ENCODE measurements at places on chromosomes 13 and 19.

GRCh38 chr13:48797127-48797526 is 143.4 kb downstream of the CYSLTR2 start:
- DNase-seq: no peak

GRCh38 chr13:48866249-48866648 is 109.5 kb upstream of the FNDC3A start:
- DNase-seq: no peak

DNA sequence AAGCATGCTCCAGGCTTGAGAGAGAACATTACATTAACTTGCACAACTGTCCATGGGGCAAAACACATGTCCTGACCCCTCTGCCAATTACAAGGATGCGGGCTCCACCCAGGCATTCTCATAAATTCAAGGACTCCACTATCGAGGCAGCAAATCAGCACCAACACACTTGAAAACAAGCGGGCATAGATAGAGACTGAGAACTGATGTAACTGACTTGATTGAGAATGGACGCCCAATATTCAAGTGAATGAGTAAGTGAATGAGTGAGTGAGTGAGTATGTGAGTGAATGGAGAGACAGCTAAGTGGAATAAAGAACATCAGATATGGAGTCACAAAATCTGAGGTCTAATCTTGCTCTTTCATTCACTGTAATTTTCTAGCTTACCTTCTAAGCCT is 75.0 kb upstream of the VSTM2B start:
- no peak for DNase-seq

GRCh38 chr13:80524447-80525215 is 183.7 kb upstream of the SPRY2 start:
- no peak for DNase-seq

DNA sequence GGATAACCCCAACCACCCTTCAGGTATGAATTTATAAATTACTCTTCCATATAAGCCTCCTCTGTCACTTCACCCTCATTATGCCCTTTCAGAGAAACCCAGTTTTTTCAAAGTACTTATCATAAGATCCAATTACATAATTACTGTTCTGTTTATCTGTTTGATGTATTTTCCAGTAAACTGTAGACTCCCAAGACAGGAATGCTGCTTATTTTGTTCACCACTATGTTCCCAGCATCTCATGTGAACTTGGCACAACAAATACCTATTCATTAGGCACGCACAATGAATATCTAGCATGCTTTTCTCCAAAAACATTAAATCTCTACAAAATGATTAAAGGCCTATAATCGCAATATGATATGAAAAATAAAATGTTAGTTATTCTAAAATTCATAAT is 13.2 kb downstream of the ENOX1 start:
- DNase-seq: no peak

- no peak for DNase-seq
Measured at GRCh38 chr13:29140277-29140676, 320.1 kb downstream of the MTUS2 start.

DNA sequence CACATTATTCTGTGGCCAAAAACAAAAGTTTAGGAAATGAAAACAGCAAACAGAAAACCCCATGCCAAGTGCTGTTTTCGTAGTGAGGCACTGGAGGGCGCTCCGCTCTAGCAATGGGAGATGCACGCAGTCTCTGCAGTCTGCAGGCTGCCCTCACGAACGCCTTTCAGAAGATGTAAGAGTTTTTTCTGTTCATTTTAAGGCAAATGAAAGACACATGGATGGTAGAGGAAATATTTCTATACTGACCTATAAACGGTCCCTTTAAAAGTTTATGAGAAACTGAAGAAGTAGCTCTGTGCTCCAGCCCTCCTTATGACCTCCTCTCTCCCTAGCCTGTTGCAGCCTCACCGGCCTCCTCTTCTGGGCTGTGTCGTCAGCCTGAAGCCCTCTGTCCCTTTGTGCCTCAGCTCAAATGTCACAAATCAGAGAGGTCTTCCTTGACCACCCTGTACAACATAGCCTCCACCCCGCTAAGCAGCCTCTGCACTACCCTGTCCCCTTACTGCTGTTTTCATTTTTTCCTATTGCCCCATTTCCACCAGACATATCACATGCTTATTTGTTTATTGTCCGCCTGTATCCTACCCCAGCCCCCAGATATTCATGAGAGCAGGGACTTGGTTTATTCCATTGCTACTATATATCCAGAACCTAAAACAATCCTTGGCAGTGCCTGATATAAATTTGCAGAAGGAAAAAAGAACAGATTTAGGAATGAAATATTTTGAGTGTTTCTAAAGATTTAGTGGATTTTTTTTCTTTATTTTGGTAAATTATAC is 116.4 kb downstream of the TM9SF2 start:
- no peak for DNase-seq

GRCh38 chr13:28744091-28744536 is 25.3 kb upstream of the SLC46A3 start:
- no peak for DNase-seq

- no peak for DNase-seq
Measured at GRCh38 chr13:111854403-111854802, 212.5 kb upstream of the SOX1 start.

GRCh38 chr19:5623397-5624017 is 624 bp downstream of the SAFB start:
- DNase-seq: no peak

GRCh38 chr19:13906521-13906904 is 512 bp downstream of the CC2D1A start:
- no peak for DNase-seq

GRCh38 chr19:45153339-45154063 is 7.3 kb downstream of the NKPD1 start:
- no peak for DNase-seq

DNA sequence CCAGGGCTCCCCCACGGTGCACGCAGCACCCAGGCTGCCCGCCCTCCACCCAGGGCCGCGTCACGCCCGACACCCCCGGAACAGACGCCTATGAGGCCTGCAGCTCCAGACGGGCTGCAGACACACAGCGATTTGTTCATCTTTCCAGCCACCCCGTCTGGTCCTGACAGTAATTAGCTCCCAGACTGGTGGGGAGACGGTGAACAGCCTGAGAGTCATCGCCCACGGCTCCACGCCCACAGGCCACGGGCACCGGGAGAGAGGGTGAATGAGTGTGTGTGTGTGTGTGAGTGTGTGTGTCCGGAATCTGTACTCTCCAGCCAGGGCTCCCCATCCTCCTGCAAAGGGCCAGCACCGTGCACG is 18.1 kb downstream of the GADD45B start:
- no peak for DNase-seq

Measured in suprapubic skin (tissue), 4 donors.